ENCODE measurements at places on chromosomes 5 and 9.

- DNase-seq, result no peak
Measured at GRCh38 chr5:168944004-168944403, 356.9 kb downstream of the SLIT3 start.

DNA sequence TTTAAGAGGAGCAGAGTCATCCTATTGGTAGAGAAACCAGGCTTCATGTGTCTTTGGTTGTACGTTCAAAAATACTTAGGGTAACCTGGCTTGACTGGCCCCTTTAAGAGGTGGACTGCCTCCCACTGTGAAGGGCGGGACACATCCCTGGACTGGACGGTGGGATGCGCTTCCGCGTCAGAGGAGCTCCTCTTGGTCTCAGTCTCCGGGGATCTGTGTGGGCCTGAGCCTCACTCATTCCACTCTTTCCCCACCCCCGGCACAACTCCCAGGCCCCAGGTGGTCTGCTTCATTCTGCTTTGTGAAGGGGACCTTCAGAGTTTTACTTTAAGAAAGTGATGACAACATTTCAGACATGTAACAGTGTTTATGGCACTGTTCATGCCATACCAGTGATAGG, 601.1 kb downstream of the IRX1 start:
- no peak for DNase-seq

DNA sequence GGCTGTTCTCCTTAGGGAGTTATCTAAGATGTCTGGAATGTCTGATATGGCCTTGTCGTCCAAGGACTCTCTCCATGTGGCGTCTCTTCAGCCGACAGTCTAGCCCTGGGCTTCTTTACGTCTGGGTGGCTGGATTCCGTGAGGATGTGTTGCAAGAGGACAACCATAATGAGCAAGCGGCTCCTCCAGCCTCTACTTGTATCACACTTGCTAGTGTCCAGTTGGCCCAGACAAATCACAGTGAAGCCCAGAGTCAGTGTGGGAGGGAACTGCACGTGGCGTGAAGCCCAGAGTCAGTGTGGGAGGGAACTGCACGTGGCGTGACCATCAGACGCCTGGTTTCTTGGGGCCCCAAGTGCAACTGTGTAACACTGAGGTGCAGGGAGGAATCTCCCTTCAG, 61.1 kb downstream of the COL23A1 start:
- DNase-seq, result no peak

DNA sequence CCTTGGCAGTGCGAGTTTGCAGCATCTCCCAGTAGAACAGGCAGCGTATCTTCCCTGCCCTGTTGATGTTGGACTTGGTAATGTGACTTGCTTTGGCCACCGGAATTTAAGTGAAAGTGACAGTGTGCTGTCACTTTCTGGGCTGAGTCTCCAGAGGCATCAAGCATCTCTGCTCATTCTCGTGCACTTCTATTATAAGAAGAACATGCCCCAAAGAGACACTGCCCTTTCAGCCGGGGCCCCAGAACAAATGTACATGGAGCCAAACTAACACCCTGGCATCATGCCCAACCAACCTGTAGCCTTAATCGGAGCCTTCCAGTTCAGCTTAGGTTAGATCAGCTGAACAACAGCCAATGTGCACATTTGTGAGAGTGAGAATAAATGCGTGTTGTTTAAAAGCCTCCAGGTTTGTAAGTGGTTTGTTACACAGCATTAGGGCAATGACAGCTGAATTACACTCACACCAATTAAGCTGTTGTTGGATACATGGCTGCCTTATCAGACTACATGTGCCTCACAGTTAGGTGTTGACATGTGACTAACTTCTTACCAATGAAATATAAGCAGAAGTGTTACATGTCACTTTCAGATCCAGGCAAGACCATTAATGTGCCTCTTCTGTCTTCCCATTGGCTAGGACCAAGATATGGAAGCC, 22.1 kb upstream of the FRMD3 start:
- DNase-seq, result no peak

- DNase-seq, result no peak
Measured at GRCh38 chr5:1537603-1538154, 13.9 kb upstream of the LPCAT1 start.

DNA sequence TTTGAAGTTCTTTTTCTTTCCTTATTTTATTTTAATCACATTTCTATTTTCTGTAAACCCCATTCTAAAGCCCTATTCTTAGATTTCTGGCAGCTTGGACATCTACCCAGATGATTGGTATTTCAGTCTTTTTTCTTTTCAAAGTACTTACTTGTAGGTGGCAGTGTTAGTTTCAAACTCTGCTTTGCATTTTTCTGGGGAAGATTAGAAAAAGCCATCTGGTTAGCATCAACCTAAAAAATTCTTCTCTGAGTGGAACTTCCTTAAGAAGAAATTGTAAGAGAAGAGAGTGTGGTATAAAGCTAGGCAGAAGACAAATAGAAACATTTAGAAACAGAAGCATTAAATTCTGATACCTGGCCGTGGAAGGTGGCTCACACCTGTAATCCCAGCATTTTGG, 17.2 kb upstream of the TENT2 start:
- DNase-seq, result no peak

DNA sequence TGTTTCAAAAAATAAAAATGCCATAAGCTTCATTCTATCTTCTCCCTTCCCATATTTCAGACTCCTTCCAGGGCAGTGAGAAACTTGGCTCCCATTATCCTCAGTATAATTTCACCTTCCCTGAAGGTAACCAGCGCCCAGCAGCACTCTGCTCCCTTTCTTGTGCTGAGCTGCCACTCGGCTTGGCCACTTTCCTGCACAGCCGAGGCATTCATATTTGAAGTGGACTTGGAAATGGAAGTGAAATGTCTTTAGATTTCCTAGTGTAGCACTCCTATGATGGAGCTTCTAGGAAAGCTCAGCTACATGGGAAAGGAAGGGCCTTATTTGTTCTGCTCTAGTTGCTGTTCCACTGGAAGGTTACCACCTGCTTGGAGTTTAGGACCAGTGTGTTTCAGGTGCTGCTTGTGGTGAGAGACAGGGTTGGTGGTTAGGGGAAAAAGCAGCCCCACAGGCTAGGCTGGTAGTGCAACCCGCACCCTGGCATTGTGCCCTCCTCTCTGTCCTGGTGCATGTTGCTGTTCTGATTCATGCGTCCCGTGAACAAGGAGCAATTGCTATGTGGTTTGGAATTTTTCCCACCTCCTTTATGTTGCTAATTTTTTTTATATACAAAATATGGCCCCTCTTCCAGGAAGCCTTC, 53.8 kb downstream of the RAD23B start:
- DNase-seq, result no peak

DNA sequence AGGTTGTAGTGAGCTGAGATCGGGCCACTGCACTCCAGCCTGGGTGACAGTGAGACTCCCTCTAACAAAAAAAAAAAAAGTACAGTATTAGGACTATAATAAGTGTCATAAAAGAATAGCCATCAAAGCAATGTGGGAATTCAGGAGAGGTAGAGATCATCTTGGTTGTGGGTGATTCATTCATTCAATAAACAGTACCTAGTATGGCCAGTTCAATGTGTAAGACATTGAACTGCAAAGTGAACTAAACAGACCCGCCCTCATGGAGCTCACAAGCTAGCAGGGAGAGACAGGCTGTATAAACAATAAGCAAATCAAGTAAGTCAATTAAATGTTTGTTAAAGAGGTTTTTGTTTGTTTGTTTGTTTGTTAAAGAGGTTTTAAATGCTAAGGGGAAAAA, 146.1 kb upstream of the RANBP3L start:
- DNase-seq, result no peak

GRCh38 chr9:87717456-87717855, 8.5 kb upstream of the CTSL start:
- DNase-seq, result no peak

GRCh38 chr9:2597483-2597882, 24.1 kb upstream of the VLDLR start:
- DNase-seq, result no peak

GRCh38 chr5:135085133-135085935, 51.3 kb upstream of the PITX1 start:
- DNase-seq, result no peak

DNA sequence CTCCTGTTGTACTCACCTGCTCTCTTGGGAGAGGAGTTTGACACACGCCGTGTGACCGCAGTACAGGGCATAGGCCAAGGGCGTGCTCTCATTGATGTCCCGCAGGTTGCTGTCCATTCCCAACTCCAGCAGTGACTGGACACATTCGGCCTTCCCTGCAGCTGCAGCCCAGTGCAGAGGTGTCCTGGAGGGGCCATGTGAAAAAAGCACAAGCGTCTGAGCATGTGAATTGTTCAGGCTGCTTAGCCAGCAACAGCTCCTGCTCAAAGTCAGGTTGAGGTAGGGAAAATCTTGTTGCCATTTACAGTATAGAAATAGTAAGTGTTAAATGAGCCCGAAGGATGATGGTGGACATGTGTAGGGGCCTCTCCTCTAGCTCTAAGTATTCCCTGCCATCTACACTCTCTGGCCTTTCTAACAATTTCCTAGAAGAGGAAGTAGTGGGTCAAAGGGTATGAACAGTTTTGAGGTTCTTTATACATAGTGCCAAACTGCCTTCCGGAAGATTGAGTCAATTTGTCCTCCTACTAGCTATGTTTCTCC, 116.5 kb downstream of the ANKRD55 start:
- no peak for DNase-seq

DNA sequence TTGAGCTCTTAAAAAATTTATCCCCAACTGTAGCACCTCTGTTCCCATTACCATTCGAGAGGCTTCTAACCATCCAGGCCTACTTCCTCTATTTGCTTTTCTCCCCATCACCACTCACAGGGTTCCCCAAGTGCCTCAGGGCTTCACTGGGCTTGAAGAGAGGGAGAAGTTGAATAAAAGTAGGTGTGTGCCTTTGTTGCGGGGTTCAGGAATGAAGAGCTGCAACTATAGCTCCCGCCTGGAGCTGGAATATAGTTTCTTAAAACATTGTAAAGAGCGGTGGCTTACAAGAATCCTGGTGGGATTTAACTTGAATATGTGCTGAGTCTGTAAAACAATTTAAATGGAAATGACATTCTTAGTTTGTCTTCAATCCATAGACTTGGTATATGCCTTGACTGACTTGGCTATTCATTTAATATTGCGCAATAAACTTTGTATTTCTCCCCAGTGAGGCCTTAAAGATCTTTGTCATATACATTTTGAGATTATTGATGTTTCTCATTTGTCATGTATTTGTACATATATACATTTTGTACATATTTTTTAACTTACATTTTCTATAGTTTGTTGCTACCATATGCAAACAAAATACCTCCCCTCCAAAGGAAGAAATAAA, 7.2 kb downstream of the ENTREP1 start:
- DNase-seq, result no peak

GRCh38 chr5:107329850-107330249, 340.9 kb downstream of the EFNA5 start:
- no peak for DNase-seq

GRCh38 chr9:115006660-115007059, 76.3 kb upstream of the TNFSF8 start:
- no peak for DNase-seq

DNA sequence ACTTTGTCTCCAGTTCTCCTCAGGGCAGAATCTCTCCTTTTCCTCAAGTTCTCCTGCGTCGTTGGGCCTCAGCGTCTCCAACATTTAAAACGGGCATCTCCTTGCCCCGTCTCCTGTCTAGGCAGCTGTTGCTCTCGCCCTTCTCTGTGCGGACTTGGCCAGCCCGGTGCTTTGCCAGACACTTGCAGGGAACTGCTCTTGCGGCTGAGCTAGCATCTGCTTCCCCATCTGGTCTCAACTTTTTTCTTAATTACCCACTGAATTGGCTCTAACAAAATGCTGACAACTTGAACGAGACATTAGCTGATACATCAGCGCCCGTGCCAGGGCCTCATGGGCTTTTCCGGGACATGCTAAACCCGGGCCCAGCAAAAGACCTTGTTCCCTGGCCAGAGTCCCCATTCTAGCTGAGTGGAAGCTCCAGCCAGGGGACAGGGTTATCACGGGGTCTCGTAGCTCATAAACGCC, 25.1 kb downstream of the ZNF618 start:
- no peak for DNase-seq

DNA sequence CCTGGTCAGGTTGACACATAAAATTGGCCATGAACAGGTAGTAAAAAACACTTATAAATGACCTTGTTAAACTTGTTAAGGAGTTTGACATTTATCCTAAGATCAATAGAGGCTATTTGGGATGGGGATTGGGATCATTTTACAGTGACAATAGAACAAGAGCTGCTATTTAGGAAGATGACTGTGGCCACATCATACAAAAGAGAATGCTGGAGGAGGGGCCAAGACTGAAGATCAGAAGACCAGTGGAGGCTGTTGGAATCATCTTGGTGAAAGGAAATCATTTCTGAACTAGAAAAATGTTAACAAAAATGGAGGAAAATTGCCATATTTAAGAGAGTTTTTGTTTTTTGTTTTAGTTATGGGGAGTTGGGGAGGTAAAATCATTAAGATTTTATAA, 304.8 kb upstream of the TLE4 start:
- DNase-seq, result no peak

- peak; percentile 80 for DNase-seq
Measured at GRCh38 chr5:157265714-157266285, at the start of gene CYFIP2. CYFIP2 (plus strand) TSS chr5:157266123; CDS start chr5:157285362, 19,239 bp downstream.

DNA sequence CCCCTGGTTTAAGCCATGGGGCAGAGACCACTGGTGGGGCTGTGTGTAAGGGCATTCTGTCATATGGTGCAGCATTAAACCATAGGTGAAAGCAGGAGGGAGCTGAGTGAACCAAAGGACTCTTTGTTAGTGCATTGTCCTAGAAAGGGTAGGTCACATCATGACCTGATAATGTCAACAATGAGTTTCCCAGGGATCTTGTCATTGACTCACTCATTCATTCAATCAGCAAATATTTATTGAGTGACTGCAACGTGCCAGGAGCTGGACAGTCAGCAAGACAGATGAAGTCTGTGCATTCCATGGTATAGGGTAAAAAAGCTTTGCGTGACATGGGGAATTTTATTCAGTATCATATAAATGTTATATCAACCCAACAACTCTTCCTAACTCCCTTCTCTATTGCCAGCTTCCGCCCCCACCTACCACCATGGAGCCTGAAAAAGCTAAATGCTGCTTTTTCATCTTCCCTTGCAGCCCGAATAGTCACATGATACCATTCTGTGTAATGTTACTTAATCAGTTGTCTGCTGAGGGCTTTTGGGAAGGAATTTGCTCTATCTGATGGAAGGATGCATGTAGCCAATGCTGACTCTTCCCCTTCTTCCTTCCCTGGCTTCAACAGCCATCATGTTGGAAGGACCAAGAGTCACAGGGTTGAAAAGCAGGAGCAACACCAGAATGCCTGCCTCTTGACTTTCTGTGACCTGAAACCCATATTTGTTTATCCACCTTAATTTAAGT, 11.5 kb upstream of the OTULINL start:
- DNase-seq, result no peak

GRCh38 chr9:38181866-38182265, 112.8 kb upstream of the SHB start:
- DNase-seq, result no peak

DNA sequence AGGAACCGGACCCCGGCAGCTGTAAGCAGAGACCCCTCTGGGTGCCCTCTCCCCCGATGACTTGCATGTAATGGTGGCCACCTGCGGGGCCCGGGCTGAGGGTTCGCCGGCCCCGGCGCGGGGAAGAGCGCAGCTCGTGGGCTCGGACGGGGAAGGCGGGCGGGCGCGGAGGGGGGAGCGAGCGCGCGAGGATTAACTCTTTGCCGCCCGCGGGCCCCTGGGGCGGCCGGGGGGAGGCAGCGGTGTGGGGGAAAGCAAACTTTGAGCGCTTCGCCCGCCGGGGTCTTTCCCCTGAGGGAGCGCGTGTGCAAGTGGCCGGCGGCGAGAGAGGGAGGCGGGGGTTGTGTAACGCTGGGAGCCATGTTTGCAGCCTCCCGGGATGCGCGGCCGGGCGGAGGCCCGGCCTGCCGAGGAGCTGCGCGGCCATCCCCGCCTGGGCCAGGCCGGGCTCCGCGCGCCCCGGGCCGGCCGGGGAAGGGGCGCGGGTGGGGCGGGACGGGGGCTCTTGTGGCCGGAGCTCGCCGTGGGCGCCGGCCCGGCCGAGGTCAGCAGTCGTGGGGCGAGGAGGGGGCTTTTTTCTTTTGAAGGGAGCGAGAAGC, 547 bp downstream of the ANP32B start:
- peak; percentile 70 for DNase-seq

Measured in stimulated activated CD4-positive, alpha-beta T cell treated with anti-CD3 and anti-CD28 coated beads, Interleukin-2, amount 100 ng/mL, for 24 hours (primary cell).